Esophagus squamous epithelium (tissue), 5 donors: ENCODE measurements at places on chromosomes 6 and 20. TPM values are rescaled to one million over a fixed set of nuclear protein-coding genes. Genes with fewer than 3 reads are reported as not detected.

Gene FAM210B
- 46.2 TPM for total RNA-seq

Gene BTNL2
- not detected for total RNA-seq

Gene C6orf15
- total RNA-seq, result 1.6 TPM

Gene TRIM10
- not detected for total RNA-seq

Gene LRRN4
- total RNA-seq, result not detected

Gene ASCC3
- total RNA-seq, result 27.0 TPM

Gene HLA-B
- total RNA-seq, result 406 TPM

Gene GTSF1L
- total RNA-seq, result not detected

Gene ABT1
- 16.0 TPM for total RNA-seq

Gene CLVS2
- total RNA-seq, result not detected

Gene PTCRA
- not detected for total RNA-seq

Gene EPPIN
- not detected for total RNA-seq

Gene TSPO2
- not detected for total RNA-seq

Gene CRISP3
- total RNA-seq, result 114 TPM

Gene KCNQ5
- total RNA-seq, result 0.59 TPM

Gene OR2H2
- total RNA-seq, result not detected

Gene DNAH8
- under 0.01 TPM for total RNA-seq

Gene MLN
- not detected for total RNA-seq

Gene OOEP
- total RNA-seq, result not detected

Gene CEBPB
- total RNA-seq, result 37.0 TPM

Gene DIDO1
- total RNA-seq, result 36.7 TPM

Gene OXT
- not detected for total RNA-seq

Gene FOXP4
- 10.3 TPM for total RNA-seq

Gene MDC1
- total RNA-seq, result 2.4 TPM

Gene DNMT3B
- total RNA-seq, result 0.68 TPM

Gene CD24
- 711 TPM for total RNA-seq

Gene RAB32
- 6.8 TPM for total RNA-seq

Gene EYA4
- 0.23 TPM for total RNA-seq

Gene C6orf58
- total RNA-seq, result not detected

Gene PMEPA1
- 0.95 TPM for total RNA-seq

Gene ANKRD66
- total RNA-seq, result not detected

Gene F13A1
- total RNA-seq, result 6.9 TPM

Gene MOCS1
- total RNA-seq, result 6.0 TPM

Gene PBOV1
- total RNA-seq, result not detected

Gene ISM1
- total RNA-seq, result 4.5 TPM

Gene SLC26A8
- not detected for total RNA-seq

Gene C20orf202
- not detected for total RNA-seq

Gene BANF2
- total RNA-seq, result not detected

Gene OR2H1
- total RNA-seq, result not detected

Gene C20orf204
- 0.26 TPM for total RNA-seq

Gene SLC17A3
- not detected for total RNA-seq

Gene KATNA1
- 14.7 TPM for total RNA-seq

Gene GSS
- total RNA-seq, result 61.3 TPM

Gene TM9SF4
- 30.5 TPM for total RNA-seq

Gene SYCP2L
- 0.53 TPM for total RNA-seq
